ENCODE measurements at places on chromosomes 2 and 18.

- no peak for DNase-seq
These were observed 33.7 kb upstream of the SCLY start for GRCh38 chr2:238027058-238027457.

- no peak for DNase-seq
These were observed 47.6 kb upstream of the FAHD2A start for GRCh38 chr2:95354925-95355324.

- no peak for DNase-seq
These were observed 102.0 kb downstream of the CPO start for GRCh38 chr2:207041279-207041678.

GRCh38 chr2:28164280-28164801 lies 228.3 kb upstream of the FOSL2 start:
- no peak for DNase-seq

DNA sequence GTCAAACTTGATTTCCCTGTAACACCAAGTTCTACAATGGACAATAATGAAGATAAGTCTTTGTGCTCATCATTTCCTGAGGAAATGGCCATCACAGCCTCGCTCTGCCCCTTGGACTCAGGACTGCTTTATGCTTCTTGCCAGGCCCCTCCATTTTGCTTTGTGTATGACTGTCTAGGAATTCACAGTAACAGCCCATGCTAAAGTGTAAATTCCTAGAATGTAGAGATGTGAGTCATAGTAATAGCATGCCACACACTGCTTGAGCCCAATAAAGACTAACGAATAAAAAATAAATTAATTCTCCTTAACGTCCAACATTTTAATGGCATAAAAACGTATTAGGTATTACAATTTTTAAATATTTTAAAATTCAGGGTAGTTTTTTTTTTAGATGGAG lies 226.5 kb downstream of the PID1 start:
- DNase-seq: no peak
